Glutamatergic neuron (in vitro differentiated cells): ENCODE measurements at places on chromosomes 12 and 14. TPM values are rescaled to one million over a fixed set of nuclear protein-coding genes. Genes with fewer than 3 reads are reported as not detected.

- no peak for DNase-seq
Observed at GRCh38 chr14:74418031-74418430, 8.0 kb downstream of the SYNDIG1L start.

ZC2HC1C gene
- total RNA-seq: 3.2 TPM

DNA sequence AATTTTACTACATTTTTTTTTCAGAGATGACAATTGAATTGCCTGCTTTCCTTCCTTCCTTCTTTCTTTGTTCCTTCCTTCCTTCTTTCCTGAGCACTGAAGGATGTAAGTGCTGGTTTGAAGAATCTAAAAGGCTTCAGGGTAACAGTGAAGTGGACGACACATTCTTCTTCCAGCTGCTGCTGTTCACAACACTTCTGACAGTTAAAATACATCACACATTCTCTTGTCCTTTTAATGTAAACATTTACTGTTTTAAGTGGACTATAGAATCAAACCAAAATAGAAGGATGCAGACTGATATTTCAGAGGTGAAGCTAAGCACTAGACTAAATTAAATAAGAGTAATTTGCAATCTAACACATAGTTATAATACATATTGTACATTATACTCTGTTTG lies 151.5 kb downstream of the MSRB3 start:
- no peak for DNase-seq

AMDHD1 gene
- total RNA-seq: not detected

SPATS2 gene
- total RNA-seq: 43.9 TPM
